ENCODE measurements at places on chromosomes 1 and 21.

DNA sequence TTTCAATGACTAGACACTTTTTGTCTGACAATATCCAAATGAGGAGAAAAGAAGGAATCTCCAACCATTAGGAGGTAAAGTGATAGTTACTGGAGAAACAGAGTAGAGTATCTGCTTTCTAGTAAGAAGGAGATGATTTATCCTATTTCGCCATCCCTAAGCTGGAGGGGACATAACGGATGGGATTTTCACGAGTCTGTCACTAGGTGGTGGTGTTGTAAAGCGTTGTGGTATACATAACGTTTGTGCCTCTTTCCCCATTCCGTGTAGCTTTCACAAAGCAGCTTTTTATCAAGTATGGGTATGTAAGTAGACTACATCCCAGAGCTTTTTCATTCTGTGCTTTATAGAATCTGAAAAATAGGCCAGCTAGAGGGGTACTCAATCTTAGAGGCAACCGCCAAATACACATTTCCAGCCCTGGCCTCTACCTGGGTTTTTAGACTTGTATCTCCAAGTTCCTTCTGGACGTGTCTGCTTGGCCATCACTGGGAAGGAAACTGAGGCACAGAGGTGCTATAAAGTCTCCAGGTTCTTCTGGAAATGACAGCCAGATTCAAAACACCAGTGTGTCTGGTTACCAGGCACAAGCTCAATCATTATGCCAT, 33.3 kb upstream of the FAM3B start:
- peak; percentile 64 for DNase-seq

- DNase-seq: no peak
Measured at GRCh38 chr21:34128124-34128523, 54.7 kb downstream of the MRPS6 start.

DNA sequence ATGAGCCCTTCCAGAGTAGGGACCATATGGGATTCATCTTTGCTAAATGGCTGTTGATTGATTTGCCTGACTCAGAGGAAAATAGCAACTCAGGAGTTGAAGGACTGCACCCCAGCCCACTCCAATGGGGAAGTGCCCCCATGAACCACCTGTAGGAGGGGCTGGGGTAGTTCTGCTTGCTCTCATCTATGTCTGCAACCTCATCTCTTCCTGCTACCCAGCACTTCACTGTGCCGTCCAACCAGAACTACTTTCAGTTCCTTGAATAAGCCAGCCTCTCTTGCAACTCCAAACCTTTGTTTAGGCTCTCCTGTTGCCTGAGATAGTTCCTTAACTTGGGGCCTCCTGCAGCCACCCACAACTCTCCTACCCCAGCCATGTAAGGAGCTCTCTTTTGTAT, 26.6 kb downstream of the BEND5 start:
- no peak for DNase-seq

GRCh38 chr1:30005972-30006619, 717.3 kb downstream of the MATN1 start:
- no peak for DNase-seq

GRCh38 chr1:175413367-175413766, 220.8 kb upstream of the KIAA0040 start:
- no peak for DNase-seq

DNA sequence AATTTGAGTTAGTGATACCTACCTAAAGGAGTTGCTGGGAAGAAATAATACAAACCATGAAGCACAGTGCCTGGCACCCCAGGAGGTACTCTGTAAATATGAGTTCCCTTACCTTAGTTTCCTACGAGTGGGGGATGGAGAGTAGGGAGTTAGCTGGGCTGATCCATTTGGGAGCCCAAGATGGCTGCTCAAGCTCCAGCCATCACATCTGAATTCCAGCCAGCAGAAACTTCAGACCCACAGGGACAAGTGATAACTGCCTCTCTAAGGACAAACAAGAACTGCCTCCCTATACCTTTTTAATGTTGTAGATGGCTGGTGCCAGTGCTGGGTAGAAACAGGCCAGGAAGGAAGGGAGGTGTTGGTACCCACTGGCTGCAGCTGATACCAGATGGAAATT, 22.7 kb downstream of the HTR6 start:
- no peak for DNase-seq

- DNase-seq: no peak
Measured at GRCh38 chr1:14103878-14104430, 404.0 kb downstream of the PRDM2 start.

DNA sequence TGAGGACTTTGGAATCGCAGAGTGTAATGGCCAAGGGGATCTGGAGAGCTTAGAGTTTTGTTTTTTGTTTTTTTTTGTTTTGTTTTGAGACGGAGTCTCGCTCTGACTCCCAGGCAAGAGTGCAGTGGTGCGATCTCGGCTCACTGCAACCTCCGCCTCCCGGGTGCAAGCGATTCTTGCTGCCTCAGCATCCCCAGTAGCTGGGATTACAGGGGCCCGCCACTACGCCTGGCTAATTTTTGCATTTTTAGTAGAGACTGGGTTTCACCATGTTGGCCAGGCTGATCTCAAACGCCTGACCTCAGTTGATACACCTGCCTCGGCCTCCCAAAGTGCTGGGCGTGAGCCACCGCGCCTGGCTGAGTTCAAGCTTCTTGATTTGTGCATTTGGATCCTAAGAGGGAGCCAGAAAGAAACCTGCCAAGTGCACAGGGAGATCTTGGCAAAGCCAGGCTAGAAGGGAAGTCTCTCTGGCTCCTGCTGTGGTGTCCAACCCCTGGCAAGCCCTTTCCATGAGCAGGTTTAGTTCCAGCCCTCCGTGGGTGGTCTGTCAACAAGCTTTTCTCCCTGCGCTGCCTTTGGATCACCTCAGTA, 852 bp downstream of the FAAH start:
- no peak for DNase-seq

- no peak for DNase-seq
Measured at GRCh38 chr1:36643371-36644270, 160.9 kb upstream of the CSF3R start.

DNA sequence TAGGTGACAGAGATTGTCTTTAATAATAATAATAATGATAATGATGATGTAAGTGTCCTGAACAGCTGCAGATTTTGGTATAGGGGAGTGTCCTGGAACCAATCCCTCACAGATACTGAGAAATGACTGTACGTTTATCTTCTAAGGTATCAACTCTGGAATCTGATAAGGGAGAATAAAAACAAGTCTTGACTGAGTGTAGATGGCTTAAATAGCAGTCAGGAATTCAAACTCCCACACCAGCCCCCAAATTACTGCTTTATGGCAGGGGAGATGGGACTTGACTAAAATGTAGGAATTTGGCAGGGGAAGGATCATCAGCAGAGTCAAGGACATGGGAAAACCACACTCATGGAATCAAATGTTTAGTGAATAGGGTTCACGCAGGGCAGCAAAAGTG, 6.1 kb upstream of the VHLL start:
- DNase-seq: no peak

DNA sequence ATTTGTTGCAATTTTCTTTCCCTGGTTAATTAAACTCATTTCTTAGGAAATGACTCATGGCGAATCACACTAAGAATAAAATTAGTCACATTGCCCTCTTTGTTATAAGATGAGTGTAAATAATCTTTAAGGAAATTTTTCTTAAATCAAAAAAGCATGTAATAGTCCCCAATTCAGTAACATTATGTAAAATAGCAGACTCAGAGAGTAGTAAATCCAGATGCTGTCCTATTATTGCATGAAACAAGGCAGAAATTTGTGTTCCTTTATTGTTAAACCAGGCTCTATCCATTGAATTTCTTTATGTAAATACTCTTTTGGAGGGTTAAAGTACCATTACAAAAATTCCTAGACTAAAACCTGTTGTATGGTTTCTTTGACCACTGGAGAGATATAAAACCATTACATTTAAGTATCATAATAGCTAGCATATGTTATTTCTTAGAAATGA, 154.5 kb upstream of the C1orf87 start:
- no peak for DNase-seq

DNA sequence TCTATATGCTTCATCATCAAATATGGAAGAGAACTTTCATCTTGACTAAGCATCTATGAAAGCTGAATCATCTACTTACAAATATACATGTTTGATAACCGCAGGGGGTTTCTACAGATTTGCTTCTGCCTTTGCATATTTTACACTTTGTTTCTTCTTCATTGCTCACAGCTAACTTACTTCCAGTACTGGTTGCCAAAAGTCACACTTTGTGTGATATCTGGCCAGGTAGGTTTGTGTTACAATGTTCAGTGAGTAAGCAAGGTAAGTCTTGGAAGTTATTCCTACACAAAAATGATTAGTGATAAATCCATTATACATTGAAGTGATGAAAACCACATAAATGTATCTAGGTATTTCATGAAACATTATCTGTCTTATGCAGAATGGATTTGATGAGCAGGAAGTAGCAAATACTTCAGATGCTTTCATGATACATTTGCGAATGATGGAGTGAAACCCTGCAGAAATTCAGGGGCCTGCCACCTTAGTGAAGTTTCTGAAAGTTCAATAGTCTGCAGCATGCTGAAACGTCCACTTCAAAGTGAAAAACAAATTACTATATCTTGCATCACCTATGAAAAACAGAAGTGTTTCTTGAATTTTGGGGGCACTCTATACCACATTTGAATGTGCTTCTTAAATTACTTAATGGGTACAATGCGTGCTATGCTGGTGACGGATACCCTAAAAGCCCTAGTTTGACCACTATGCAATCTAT, 187.3 kb downstream of the ATP6V1G3 start:
- no peak for DNase-seq

GRCh38 chr1:209768354-209768774, 12.5 kb downstream of the TRAF3IP3 start:
- peak; percentile 37 for DNase-seq

DNA sequence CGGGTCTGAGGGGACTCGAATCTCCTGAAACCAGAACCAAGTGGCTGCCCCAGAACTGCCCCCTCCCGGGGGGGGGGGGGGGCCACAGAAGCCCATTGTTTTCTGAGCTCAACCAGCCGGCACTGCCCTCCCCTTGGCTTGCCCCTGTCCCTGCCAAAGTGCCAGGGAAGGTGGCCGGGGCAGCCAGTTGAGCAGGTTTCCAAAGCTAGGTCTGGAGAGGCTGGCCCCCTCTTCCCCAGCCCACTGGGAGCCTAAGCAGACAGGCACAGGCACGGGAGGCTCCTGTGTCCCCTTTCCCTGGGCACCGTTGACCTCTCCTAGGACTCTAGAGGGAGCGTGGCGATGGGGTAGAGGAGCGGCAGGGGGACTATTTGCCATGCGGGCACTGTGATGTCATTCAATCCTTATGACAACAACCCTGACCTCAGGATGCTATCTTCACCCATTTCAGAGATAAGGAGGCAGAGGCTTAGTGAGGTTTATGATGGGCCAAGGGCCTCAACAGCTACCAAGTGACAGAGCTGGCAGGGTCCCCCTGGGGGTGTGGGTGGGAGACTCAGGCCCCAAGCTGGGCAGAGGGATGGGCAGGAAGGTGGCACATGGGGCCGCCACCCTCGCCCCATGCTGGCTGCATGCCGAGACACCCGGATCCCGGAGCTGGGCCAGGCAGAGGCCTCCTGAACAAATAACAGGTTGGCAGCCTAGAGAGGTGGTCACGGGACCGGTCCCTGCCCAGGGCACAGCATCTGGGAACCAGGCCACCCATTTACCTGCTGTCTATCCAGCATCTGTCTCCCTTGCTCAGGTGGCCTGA, 35.0 kb downstream of the RAP1GAP start:
- peak; percentile 74 for DNase-seq

DNA sequence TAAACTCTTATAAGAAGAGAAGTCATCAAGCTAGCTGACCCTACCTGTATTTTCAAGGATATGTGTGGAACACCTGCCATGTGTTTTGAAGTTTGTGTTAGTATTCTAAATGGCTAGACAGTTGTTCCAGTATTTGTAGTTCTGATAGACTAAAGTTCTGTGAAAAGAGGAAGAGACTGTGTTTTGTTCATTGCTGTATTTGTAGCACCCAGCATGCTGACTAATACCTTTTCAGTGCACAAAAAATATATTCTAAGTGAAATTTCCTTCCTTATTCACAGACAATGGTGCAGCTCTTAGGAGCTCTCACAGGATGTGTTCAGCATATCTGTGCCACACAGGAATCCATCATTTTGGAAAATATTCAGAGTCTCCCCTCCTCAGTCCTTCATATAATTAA, 8.2 kb upstream of the METTL18 start:
- DNase-seq: no peak

- no peak for DNase-seq
Measured at GRCh38 chr21:16308269-16308668, 578.5 kb downstream of the USP25 start.

GRCh38 chr21:27329255-27329851, 362.5 kb upstream of the ADAMTS5 start:
- no peak for DNase-seq

DNA sequence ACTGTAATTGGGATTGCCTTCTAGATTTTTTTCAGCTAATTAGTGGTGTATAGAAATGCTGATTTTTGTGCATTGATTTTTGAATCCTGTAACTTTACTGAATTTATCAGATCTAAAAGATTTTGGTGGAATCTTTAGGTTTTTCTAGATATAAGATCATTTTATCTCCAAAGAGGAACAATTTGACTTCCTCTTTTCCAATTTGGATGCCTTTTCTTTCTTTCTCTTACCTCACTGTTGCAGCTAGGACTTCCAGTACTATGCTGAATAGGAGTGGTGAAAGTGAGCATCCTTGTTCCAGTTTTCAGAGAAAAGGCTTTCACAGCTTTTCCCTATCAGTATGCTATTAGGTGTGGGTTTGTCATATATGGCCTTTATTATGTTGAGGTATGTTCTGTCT, 53.6 kb downstream of the TESK2 start:
- DNase-seq: no peak

DNA sequence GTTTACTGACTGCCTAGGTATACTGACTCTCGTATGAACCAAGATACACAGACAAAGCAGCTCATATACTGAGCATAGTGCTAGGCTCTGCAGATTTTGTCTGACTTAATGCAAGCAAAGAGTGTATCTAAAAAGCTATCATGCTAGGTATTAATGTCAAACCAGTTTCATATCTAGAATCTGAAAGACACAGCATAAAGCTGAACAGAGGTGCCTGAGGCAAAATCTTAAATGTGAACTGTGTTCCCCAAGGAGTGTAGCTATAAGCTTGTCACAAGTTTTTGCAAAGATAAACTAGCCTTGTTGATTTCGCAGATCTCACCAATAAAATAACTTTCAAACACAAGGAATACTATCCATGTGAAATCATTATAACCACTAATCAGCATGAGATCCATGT, 18.1 kb downstream of the JAK1 start:
- no peak for DNase-seq

GRCh38 chr1:212967801-212968200, 17.5 kb downstream of the VASH2 start:
- no peak for DNase-seq

GRCh38 chr1:205350691-205351141, 6.0 kb downstream of the KLHDC8A start:
- no peak for DNase-seq

GRCh38 chr1:64624218-64624713, 120.6 kb upstream of the RAVER2 start:
- peak; percentile 18 for DNase-seq

DNA sequence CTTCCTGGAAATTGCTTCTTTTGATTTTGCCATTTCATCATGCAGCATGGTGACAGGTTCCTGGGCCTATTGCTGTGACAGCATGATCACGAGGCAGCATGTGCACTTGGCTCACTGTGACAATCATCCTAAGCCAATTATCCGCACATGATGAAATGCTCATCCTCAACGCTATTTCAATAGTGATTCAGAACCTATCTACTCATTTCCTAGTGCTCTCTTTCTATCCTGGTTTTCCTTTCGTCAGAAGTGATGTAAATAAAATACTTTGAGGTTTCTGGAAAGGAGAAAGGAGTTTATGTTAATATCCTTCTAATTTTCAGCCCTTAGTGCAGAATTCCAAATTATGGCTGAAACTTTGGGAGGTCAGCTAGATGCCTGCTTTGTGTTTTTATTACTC, 110.6 kb upstream of the ADAMTS5 start:
- DNase-seq: no peak

All from colonic mucosa (tissue), 4 donors.